Stimulated activated CD8-positive, alpha-beta memory T cell treated with anti-CD3 and anti-CD28 coated beads, Interleukin-4, amount 100 ng/mL, for 1 hour (primary cell): ENCODE measurements at places on chromosomes 2 and 18.

GRCh38 chr18:26159353-26159752 is 25.7 kb downstream of the PSMA8 start:
- no peak for DNase-seq

DNA sequence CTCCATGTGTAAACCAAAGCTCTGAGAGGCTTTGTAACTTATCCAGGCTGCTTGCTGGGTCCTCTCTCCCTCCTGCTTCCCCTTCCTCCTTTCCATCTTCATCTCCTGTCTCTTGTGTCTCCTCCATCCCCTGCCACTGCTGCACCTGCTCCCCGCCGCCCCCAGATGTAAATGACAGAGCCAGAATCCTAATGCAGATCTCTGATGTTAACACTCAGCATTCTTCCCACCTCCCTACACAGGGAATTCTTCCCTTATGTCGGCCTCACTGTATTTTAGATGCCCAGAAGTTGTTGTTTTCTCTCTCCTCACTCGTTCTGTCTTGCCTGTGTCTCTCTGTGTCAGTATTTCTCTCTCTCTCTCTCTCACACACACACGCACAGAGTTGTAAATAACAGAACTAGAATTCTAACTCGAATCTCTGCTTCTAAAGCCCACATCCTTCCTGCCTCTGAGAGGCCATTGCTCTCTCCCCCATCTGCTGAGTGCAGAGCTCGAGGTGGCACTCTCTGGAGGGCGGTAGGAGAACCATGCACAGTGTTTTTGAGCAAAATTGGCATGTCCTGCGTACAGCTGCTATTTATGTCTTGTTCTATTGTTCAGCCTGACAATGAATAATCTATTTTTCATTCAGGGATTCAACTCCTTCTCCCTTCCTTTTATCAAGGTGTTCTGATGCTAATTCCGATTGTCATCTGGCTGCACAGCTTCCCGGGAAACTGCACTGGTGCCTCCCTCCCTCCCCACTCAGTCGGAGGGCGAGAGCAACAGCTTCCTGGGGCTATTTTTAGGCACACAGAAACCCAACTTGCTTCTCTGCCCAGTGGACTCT is 219.9 kb downstream of the SH3RF3 start:
- no peak for DNase-seq

DNA sequence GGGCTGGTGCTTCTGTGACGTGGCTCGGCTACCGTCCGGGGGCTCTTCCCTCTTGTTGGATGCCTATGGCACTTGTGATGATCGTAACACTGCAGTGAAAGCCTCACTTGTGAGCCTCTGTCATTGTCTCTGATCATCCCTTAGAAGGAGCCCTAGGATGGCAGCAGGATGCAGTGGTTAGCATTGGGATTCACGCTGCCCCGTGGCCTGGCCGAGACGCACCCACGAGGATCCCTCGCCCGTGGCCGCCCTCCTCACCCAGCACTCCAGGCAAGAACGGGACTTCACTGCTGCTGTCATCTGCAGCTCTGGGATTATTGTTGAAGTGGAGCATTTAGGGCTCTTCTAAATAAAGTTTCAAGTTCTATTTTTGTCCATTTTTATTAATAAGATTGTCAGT is 46.8 kb upstream of the CTDP1 start:
- no peak for DNase-seq

GRCh38 chr2:9538000-9538507 is 17.6 kb downstream of the ADAM17 start:
- DNase-seq: no peak

DNA sequence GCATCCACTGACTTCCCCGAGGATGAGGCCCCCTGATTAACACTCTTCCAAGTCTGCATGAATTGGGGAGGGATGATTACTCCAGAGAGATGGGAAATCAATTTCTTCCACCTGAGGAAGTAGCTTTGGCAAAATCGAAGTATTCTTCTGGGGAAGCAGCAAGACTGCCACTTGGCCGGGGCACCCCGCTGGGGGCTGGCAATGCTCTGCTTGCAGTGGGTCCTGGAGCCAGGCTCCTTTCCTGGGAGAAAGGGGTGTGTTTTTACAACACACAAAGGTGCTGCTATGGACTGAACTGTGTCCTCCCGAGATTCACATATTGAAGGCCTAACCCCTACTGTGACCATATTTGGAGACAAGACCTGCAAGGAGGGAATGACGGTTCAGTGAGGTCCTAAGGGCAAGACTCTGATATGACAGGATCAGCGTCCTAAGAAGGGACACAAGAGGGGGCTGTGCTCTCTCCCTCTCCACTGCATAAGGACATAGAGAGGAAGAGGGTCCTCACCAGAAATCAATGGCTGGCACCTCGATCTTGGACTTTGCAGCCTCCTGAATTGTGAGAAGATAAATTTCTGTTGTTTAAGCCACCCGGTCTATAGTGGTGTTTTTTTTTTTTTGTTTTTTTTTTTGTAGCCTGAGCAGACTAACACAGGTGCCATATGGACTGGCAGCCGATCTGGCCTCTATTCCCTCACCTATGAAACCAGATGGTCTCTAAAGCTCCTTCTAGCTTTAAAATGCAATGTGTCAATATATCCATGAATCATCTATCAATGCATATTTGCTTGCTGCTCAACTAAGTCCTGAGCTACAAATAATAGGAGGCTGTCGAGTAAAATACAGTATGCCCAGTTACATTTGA is 3.6 kb upstream of the SMARCAL1 start:
- DNase-seq: no peak

GRCh38 chr18:47873625-47874024 is 56.8 kb downstream of the SMAD2 start:
- no peak for DNase-seq

GRCh38 chr2:127097471-127097765 is 9.5 kb downstream of the BIN1 start:
- no peak for DNase-seq

DNA sequence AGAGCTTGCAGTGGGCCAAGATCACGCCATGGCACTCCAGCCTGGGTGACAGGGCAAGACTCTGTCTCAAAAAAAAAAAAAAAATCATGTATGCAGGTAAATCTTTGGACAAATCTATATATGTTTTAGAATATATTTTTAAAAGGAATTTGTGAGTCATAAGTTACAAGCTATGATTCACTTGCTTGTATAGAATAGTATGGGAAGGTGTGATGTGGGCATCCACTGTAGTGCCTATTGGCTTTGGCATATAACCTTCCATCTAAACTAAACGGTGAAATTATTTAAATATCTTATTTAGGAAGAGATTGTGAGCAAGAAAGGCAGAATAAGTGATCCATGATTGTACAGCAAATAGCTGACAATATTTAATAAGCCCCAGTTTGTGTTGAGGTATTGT is 261.1 kb downstream of the GALNT13 start:
- no peak for DNase-seq

GRCh38 chr18:4384932-4385331 is 70.2 kb downstream of the DLGAP1 start:
- no peak for DNase-seq

- DNase-seq: no peak
Observed at GRCh38 chr2:20578895-20579825, 71.7 kb downstream of the HS1BP3 start.

DNA sequence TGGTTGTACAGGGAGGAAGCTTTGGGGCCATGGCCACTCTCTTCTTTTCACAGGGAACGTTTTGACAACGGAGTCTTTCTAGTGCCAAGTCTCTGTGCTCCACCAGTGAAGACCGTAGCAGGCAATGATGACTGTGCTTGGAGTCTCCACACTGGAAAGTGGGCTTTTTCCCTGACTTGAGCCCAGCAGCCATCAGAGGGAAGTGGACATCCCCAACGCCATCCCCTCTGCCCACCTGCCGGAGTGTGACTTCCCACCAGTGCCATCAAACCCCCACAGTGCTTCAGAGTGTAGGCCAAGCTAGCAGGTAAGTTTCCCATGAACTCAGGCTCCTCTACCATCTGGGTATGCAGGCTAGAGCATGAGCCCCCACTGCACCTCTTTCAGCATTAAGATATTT is 78.7 kb downstream of the APOB start:
- DNase-seq: no peak

DNA sequence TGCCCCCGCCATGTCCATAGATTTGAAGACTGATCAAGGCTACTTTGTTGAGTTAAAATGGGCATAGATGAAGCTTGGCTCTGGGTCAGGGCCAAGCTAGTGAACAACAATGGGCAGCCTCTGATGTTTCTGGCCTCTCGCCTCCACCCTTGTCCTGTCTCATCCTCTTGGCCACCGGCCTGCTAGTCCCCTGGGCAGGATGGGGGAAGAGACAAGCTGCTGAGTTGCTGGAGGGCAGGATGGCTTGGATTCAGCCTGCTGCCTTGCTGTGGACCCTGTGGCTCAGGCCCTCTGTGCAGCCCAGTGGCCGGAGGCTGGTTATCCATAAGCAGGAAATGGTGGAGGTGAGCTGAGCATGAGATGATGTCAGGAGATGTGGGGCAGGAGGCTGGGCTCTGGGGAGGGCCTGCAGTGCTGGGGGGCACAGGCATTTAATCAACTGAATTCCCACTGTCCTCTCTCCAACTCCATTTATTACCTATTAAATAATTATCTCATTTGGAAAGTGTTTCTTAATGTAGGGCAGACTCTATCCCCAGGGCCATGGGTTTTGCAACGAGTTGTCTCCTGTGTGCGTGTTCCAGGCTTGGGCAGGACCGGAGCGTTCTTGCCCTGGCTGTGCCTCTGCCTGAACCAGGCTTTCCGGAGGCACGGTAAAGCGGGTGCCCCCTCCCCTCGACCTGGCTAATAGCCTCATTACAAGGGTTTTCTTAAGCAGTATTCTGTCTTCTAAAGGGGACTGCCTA is 122.9 kb downstream of the GLI2 start:
- DNase-seq: no peak

DNA sequence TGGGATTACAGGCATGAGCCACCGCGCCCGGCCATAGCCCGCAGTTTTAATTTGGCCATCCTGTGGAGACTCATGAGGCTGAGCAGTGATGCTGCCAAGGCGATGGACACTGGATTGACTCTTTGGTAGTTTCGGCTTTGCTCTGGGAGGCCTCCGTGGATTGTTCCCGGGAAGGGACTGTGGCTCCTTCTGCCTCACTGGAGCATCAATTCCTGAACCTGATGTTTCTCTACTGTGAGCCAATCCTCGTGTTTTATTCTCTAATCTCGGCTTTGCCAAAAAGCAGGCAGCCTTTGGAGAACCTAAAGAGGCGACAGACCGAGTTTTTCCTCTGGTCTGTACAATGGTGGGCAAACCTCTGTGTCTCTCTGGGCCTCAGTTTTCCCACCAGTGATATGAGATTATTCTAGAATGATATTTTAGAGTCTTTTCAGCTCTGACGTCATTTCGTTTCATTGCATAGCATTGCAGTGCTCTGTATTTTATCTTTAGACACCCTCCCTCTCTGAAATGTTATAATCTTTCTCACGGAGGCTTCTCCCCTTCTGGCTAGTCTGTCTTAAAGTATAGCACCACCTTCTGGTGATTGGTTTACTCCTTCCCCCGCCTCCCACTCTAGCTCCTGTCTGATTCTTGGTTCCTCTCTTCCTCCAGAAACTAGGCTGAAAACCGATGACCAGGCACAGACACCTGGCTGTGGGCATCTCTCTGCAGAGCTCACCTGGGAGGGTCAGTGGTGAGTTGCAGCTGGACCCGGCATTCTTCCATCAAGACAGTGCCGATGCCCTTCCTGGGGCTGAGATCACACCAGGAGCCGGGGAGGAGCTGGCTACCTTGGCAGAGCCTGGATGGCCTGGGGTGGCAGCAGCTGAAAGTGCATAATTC is 341.3 kb downstream of the MYCN start:
- DNase-seq: no peak

DNA sequence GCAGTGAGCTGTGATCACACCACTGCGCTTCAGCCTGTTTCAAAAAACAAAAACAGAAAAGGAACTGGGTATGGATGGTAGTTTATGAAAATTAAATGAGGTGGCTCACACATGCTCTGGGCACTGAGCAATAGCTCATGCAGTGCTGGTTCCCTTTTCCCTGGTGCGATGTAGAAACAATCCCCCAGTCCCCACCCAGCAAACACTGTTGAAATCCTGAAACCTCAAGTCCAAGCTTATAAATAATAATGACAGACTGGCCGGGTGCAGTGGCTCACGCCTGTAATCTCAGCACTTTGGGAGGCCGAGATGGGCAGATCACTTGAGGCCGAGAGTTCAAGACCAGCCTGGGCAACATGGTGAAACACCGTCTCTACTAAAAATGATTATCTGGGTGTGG is 55.4 kb upstream of the SMAD2 start:
- DNase-seq: no peak

- DNase-seq: no peak
Observed at GRCh38 chr2:9815844-9816279, 27.4 kb upstream of the TAF1B start.

- no peak for DNase-seq
Observed at GRCh38 chr2:239148495-239149200, 252.2 kb downstream of the HDAC4 start.

DNA sequence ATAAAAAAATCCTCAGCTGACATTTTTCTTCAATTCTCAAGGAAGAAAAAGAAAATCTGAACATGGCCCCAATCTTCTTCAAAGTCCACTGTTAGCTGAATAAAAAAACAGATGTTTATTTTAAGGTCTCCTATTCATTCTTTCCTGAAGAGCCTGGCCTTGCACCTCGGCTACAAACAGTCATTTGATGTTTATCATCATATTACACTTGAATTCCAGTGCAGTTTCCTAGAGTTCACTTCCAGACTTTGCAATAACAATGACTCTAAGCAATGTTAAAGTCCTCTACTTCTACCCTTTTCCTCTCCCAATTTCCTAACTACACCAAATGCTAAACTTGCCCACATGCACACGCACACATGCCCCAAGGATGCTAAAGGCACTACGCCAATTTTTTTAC is 70.1 kb downstream of the NOL10 start:
- DNase-seq: no peak

DNA sequence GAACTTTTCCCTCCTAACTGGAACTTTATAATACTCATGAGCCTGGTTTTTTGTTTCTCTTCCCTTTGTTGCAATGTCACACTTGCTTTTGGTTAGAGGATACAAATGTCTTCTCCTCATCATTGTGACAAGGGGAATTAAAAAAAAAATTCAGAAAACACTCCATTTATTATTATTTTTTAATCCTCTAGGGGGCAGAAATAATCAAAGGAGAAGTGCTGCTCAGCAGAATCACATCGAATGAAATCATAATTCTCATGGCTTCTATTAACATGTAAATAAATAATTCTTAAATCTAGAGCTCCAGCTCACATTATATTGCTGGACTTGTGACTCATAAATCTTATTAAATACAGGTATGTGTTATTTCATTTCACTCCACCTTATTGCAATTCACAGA is 273.8 kb downstream of the TRIB2 start:
- DNase-seq: no peak

- DNase-seq: no peak
Observed at GRCh38 chr2:37499113-37499512, 154.7 kb downstream of the QPCT start.

GRCh38 chr2:64383016-64383591 is 70.9 kb upstream of the LGALSL start:
- no peak for DNase-seq

DNA sequence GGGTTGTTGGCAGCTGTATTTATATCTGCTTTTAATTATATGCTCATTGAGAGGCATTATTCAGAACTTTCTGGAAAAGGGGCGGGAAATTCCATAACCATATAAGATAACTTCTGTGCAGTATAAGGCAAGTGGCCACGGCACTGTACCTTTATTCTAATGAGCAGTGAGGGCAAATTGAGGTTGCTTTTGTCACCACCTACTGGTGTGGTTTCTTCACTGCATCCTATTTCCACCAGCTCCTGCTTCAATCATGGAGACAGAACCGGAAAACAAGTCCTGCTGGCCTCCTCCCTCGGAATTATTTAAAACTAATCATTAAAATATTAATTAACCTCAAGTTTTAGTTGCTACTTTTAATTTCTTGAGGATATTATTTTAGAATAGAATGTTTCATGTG is 759.4 kb downstream of the CBLN2 start:
- DNase-seq: no peak

- no peak for DNase-seq
Observed at GRCh38 chr18:52319424-52319983, 20.5 kb upstream of the DCC start.
